ENCODE measurements at places on chromosomes 7 and 10. TPM values are rescaled to one million over a fixed set of nuclear protein-coding genes. Genes with fewer than 3 reads are reported as not detected.

DNA sequence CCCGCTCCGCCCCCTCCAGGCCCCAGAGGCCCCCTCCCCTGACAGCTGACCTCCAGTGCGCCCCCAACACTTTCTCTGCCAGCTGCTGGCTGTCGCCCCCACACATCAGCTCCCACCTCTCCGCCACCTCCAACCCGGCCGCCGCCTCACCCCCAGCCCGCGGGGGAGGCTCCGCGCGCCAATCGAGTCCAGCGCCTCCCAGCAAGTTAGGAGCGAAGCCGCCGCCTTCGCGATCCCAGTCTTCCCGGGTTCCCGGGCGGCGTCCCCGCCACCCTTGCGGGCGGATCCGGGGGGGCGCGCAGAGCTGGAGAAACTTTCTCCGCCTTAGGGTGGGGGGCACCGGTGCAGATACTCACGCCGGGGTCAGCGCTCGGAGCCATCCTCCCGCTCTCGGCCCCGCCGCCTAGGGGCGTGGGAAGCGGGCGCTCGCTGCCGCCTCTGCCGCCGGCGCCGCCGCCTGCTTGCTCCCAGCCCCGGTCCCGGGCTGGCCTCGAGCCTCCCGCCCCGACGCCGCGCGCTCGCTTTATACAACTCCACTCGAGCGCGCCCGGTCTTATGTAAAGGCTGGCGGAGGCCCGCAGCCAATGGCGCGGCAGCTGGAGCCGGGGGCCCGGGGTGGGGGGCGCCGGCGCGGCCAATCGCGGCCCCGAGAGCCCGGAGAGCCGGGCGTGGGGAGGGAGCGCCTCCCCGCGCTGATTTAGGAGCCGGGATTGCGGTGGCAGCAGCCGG, at the start of gene CRTAC1:
CRTAC1 (minus strand) TSS at position 529 of the 729 bp plus-strand sequence; CDS start at position 380, 149 bp downstream.
- DNase-seq, result no peak

IL2RA gene
- 27.5 TPM for total RNA-seq

AMZ1 gene
- 2.9 TPM for total RNA-seq

RSU1 gene
- 31.1 TPM for total RNA-seq

GRCh38 chr7:120990468-120991118, 2.1 kb downstream of the CPED1 start:
- no peak for DNase-seq

DNA sequence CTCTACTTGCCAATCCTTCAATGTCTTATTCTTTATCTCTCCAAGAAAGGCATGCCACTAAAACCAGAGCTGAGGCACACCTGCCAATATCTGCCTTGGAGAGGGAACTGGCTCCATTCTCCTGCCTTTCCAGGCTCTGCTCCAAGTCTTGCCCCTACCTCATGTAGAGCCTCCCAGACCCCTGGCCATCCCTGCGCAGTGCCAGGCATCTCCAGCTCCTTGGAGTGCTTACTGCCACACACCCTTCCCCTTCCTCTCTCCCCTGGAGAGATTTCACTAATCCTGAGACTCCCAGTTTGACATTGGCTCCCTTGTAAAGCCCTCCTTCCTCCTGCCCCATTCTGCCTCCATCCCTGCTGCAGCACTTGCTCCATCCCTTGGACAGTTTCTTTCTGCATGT, 255.2 kb upstream of the ZMIZ1 start:
- no peak for DNase-seq

DNA sequence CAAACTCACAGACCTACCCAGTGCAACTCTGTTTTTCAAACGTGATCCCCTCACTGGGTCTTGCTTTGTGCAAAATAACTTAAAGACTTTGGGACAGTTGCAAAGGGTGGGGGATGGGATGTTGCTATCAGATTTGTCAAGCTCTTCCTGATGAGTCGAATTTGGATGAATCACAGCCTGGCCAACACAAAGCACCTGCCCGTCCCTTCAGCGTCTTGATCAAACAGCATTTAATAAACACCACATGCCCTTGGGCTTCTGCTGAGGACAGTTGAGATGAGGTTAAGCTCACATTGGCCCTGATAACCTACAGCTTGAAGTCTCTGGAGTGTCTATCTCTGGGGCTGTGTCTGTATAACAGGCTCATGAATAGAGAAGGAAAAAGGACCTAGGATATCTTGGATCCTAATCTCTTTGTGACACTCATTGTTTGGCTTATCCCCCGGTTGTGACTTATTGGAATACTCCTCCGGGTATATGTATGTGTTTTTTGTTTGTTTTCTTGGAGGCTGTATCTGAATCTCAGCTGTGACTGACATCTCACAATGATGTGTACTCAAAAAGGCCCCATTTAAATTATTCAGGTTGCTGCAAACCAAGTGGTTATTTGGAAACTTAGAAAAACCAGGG, 132.6 kb upstream of the NAMPT start:
- DNase-seq, result no peak

DNA sequence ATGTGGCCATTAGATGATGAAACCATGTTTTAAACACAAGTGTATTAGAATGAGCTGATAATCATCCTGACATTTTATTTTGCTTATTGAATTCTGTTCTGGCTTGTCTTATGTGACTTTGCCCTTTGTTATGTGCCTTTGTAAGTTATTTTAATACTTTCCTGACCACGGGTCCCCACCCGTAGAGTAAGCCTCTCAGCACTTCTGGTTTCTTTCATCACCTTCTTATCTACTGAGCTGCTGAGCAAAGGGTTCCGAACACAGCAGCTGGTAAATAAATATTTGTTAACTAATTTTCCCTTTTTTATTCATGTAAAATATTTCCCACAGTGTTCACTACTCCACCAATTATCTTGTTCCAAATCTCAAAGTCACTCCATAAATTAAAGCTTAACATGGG, 1115.3 kb downstream of the SORCS3 start:
- DNase-seq, result no peak

GRCh38 chr7:55348502-55348901, 16.6 kb upstream of the LANCL2 start:
- DNase-seq, result no peak

CRTAC1 gene
- total RNA-seq, result not detected

TDRD1 gene
- not detected for total RNA-seq

DNA sequence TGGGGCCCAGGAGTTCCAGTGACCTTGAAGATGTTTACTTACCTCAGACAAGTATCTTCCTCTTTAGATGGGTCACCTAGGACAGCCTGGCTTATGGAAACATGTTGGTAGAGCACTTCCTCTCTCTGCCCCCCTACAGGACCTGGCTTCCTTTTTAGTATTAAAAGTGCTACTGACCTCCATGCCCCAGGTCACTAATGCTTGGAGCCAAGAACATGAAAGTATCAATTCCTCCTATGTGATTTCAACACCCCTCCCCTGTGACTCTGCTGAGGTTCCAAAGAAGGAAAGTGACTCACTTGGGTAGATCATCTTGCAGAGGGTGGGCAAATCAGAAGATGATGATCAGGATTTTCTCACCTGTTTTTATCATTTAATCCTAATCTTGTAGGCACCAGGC, 125.3 kb upstream of the CCDC6 start:
- DNase-seq, result no peak

SCART1 gene
- total RNA-seq, result 15.2 TPM

DNA sequence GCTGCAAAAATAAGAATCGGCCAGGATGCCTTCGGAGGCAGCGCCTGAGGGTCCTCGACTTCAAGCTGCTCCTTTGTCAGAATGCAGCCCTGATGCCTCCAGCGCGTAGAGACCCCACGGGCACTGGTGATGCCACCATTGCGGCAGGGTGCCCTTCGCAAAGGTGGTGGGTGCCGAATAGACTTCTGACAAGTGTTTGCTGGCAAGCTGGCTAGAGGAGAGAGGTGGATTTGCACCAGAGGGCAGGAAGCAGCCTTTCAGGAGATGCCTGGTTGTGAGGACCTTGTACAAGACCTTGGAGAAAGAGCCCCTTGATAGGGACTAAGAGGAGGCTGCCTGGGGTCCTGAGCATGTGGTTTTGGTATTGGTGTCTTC, 103.2 kb upstream of the PPIF start:
- DNase-seq, result peak; percentile 46

GRCh38 chr7:15396210-15397158, 165.3 kb downstream of the AGMO start:
- DNase-seq, result no peak

PNLIPRP3 gene
- total RNA-seq, result not detected

- no peak for DNase-seq
Observed at GRCh38 chr10:95437669-95438068, 123.5 kb downstream of the SORBS1 start.

DNA sequence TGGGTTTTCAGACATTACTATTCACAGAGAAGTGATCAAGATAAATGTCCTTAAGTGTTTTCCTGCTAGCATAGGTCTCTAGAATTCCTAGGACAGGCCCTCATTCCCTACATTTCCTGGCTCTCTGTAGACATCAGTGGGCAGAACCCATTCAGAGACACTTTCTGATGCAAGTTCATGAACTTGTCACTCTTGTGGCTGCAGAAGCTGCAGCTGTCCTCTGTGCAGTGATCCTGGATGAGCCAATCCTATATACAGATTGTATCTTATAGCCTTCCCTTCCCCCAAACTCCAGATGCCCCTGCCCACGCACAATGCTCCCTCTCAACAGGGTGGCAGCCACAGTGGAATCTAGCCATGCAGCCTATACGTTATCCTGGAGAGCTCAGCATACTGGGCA, 12.6 kb upstream of the GRB10 start:
- no peak for DNase-seq

DNA sequence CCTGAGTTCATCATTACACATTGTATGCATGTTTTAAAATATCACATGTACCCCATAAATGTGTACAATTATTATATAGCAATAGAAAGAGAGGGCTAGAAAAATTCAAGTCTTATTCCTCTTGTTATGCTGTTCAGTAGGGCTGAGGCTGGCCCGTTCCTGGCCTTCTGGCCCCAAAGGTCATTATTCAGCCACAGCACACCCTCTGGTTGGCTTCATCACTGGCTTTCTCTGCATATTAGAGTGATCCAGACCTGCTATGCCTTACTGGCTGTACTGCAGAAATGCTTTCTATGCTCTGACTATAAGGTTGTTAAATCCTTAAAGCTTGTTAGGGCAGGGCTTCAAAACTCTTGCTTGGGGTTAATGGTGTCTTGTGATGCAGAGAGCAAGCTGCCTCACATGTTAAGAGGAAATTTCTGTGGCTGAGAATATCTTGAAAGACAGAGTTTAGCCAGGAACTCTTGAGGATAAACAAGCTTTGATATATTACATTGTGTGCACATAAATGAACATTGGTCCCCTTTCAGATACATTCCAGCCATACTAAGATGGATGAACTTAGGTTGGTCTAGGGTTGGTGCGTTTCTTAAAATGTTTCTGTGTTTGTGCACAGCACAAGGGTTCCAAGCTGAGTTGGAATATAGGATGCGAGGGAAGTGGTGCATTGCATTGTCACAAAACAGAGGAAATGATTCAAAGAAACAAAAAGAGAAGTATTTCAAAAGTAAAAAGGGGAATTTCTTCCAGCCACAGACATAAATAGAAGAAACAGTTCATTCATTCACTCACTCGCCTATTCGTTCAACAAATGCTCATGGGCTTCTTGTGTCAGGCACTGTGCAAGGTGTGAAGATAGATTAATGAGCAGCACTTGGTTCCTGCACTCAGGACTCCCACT, 61.6 kb upstream of the WDR11 start:
- no peak for DNase-seq

DNA sequence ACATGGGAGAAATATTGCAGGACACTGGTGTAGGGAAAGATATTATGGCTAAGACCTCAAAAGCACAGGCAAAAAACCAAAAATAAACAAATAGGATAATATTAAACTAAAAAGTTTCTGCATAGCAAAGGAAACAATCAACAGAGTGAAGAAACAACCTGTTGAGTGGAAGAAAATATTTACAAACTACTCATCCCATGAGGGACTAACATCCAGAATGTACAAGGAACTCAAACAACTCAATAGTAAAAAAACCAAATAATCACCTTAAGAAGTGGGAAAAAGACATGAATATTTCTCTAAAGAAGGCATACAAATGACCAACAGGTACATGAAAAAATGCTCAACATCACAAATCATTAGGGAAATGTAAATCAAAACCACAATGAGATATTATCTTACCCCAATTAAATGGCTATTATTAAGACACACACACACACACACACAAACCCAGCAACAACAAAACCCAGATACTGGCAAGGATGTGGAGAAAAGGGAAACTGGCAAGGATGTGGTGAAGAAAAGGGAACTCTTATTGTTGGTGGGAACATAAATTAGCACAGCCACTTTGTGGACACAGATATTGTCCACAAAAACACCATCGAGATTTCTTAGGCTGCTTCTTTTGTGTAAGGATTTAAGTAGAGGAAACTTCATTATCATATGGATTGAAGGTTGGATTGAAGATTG, 9.8 kb upstream of the RAB18 start:
- DNase-seq, result no peak

DNA sequence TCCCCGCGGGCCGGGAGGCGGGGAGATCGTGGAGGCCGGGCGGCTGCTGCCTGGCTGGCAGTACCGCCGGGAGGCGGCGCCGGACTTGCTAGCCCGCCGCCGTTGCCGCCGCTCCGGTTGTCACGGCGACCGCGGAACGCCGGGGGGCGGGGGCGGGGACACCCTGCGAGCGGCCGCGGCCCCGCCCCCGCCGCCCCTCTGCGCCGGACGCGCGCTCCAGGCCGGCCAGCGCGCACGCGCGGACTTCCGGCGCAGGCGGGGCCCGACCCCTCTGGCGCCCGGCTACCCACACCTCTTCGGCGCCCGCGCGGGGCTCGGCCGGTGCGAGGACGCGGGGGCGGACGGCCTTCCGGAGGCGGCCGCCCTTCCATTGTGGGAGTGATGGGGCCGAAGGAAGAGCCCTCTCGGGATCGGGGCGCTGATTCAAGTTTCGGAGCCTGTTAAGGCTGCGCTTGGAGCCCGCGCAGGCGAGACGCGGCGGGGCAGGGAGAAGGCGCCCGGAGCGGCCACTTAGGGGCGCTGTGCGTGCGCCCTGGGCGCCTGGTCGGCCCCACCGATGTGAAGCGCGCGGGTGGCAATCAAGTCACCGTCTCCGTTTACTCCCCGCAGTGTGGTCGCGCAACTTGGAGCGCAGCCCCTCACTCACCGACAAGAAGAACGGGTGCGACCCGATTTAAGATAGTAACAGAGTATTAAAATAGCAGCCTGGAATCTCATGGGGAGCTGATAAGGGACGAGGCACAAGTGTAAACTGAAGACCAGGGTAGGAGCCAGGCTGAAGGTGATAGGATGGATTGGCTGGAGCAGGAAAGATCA, 449 bp upstream of the DPY19L1 start:
- DNase-seq, result peak; percentile 94

C7orf33 gene
- not detected for total RNA-seq

Data from OCI-LY7 (cell line).